ENCODE measurements at places on chromosomes 7 and 10.

DNA sequence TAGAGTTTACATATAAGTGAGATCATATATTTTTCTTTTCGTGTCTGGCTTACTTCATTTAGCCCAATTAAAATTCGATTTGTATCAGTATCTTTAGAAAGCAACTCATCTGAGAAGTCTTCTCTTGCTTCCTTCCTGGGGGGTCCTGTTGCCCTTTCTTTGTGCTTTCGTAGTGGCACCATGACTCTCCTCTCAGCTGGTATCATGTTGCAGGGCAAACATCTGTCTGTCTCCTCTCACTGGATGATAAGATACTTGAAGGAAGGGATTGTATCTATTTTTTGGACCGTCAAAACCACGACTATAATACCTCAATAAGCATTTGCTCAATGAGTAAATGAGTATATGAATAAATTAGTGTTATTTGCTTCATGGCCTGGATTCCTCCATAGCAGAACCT, 382.5 kb upstream of the SORCS1 start:
- no peak for DNase-seq

- DNase-seq, result no peak
Observed at GRCh38 chr10:88226071-88226659, 357.0 kb downstream of the RNLS start.

GRCh38 chr10:62264702-62265436, 3.8 kb downstream of the RTKN2 start:
- DNase-seq, result no peak

- no peak for DNase-seq
Observed at GRCh38 chr10:103235775-103236174, 9.9 kb upstream of the RPEL1 start.

GRCh38 chr7:41917-42565, 150.3 kb upstream of the FAM20C start:
- DNase-seq, result no peak

- no peak for DNase-seq
Observed at GRCh38 chr10:113499806-113500205, 53.0 kb upstream of the HABP2 start.

- DNase-seq, result no peak
Observed at GRCh38 chr7:137146012-137146455, 197.5 kb downstream of the PTN start.

- peak; percentile 23 for DNase-seq
Observed at GRCh38 chr10:3467052-3467951, 294.7 kb upstream of the PITRM1 start.

DNA sequence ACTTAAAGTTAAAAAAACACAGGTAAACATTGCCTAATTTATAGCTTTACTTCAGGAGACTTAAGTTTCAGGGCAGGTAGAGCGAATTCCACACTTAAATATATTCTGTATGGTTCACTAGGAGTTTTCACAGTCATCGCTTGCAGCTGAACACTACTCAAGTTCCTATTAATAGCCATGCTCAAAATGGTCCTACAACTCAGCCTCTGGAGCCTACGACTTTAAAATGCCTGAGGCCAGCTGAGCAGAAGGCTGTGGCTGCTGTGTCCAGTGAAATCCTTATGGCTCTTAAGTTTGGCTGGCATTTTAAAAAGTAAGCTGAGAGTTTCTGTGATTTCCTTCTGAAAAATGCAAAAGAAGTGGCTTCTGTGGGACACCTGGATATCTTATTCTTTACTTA, 105.4 kb upstream of the GLI3 start:
- no peak for DNase-seq

GRCh38 chr10:8726084-8726778, 671.7 kb downstream of the GATA3 start:
- no peak for DNase-seq

GRCh38 chr10:124647421-124648130, 96.6 kb downstream of the FAM53B start:
- peak; percentile 69 for DNase-seq

- no peak for DNase-seq
Observed at GRCh38 chr10:88182601-88182930, 319.1 kb downstream of the PTEN start.

GRCh38 chr10:29269486-29269885, 19.4 kb upstream of the LYZL1 start:
- DNase-seq, result no peak
